ENCODE measurements at places on chromosomes 11 and 22.

DNA sequence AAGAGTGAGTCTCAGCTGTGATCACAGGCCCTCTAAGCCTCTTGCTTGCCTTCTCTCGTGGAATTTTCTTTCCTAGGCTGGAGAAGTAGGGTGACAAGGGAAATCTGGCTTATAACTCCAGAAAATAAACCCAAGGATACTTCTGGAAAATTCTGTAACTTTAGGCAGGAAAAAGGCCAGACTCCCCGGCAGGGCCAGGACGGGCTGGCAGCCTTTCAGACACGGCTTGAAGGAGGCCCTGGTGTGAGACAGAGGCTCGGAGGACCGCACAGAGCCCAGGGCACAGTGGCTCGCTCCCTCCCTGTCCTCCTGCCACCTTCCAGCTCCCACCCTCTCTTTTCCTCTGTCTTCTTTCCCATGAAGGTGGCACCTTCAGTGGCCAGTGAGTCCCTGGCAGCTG lies 19.1 kb downstream of the RPUSD4 start:
- no peak for DNase-seq

- no peak for DNase-seq
Observed at GRCh38 chr22:42892156-42892555, 35.1 kb upstream of the ARFGAP3 start.

GRCh38 chr11:111406091-111406490 lies 27.0 kb upstream of the POU2AF1 start:
- no peak for DNase-seq

- DNase-seq = no peak
Observed at GRCh38 chr11:33500861-33501479, 199.7 kb downstream of the C11orf91 start.

DNA sequence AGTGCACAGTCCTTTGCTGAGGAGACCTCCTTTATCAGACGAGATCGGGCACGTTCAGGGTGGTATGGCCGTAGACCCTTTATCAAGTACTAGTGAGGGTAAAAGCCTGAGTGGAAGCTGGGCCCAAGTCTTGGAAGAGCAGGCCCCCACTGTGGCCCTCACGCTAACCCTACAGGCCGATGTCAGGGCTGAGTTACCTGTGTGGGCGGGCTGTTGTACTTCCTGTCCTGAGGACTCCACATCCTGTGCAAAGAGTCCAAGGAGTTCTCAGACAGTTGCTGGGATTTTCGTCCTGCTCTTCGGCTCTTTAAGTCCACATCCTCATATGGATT lies 34.9 kb downstream of the RPL27A start:
- DNase-seq = no peak

DNA sequence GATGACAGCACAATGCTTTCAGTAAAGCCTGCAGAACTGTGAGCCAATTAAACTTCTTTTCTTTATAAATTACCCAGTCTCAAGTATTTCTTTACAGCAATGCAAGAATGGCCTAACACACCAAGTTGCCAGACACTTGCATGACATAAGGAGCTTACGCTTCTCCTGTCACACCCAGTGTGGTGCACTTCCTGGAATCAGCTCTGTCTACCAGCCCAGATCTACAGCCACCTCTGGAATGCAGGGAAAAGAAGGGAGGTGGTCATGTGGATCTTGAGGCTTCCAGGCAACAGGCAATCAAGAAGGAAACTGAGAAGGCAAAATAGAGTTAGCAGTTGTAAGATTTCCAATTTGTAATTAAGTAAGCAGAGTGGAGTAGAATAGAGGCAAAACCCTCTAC lies 37.4 kb upstream of the SESN3 start:
- DNase-seq = no peak

- no peak for DNase-seq
Observed at GRCh38 chr11:69195824-69196782, 40.4 kb downstream of the SMIM38 start.

- no peak for DNase-seq
Observed at GRCh38 chr22:42459287-42460063, 27.3 kb upstream of the NFAM1 start.

DNA sequence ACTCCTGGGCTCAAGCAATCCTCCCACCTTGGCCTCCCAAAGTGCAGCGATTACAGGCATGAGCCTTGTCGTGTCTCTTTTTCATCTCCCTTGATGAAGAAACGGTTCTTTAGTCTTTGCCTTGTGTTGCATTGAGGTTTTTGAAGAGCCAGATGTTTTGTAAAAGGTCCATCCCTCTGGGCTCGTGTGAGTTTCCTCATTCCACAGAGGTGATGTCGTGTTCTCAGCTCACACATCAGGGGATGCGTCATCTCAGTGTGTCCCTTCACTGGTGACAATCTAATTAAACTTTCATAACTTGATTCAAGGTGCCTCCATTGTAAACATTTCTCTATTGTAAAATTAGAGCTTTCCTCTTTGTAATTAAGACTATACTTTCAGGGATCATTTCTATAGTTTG lies 29.7 kb upstream of the TEF start:
- DNase-seq = no peak

- DNase-seq = no peak
Observed at GRCh38 chr11:112163875-112164685, at the start of gene IL18. IL18 (minus strand) TSS chr11:112164094; CDS start chr11:112155053, 9,041 bp downstream.

All from stimulated activated CD8-positive, alpha-beta memory T cell treated with anti-CD3 and anti-CD28 coated beads, Interleukin-15, amount 100 ng/mL, for 24 hours (primary cell).